NCI-H2081 treated with DMSO at 0.1 percent for 48 hours (cell line): ENCODE measurements at places on chromosomes 5 and 9.
A peak's percentile ranks its signal among the peaks of the same experiment; 100 is the strongest.

- DNase-seq = no peak
Observed at GRCh38 chr5:180670586-180671359, 21.4 kb upstream of the FLT4 start.

GRCh38 chr5:97075649-97076048 lies 66.8 kb downstream of the LIX1 start:
- no peak for DNase-seq

- no peak for DNase-seq
Observed at GRCh38 chr9:76177931-76178330, 216.3 kb downstream of the RFK start.

DNA sequence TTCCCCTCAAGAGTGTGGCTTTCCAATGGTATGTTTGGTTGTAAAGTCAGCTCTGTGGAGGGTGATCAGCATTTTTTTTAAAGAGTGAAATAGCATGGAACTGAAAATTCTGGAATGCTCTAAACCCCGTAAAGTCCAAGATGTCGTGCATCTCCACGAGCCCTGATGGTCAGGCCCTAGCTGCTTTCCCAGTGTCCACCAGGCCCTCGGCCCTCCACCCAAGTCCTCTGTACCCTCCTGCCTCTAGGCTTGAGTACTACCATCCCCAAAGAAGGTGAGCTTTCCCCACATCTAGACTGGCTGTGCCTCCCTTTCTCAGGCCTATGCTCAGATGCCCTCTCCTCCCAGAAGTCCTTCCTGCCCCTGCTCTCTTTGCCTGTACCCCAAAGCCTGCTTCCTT lies 280.3 kb downstream of the GADD45G start:
- no peak for DNase-seq

- DNase-seq = no peak
Observed at GRCh38 chr5:169161022-169161680, 139.8 kb downstream of the SLIT3 start.

GRCh38 chr9:19102181-19102630 lies 498 bp downstream of the HAUS6 start:
- DNase-seq = no peak

DNA sequence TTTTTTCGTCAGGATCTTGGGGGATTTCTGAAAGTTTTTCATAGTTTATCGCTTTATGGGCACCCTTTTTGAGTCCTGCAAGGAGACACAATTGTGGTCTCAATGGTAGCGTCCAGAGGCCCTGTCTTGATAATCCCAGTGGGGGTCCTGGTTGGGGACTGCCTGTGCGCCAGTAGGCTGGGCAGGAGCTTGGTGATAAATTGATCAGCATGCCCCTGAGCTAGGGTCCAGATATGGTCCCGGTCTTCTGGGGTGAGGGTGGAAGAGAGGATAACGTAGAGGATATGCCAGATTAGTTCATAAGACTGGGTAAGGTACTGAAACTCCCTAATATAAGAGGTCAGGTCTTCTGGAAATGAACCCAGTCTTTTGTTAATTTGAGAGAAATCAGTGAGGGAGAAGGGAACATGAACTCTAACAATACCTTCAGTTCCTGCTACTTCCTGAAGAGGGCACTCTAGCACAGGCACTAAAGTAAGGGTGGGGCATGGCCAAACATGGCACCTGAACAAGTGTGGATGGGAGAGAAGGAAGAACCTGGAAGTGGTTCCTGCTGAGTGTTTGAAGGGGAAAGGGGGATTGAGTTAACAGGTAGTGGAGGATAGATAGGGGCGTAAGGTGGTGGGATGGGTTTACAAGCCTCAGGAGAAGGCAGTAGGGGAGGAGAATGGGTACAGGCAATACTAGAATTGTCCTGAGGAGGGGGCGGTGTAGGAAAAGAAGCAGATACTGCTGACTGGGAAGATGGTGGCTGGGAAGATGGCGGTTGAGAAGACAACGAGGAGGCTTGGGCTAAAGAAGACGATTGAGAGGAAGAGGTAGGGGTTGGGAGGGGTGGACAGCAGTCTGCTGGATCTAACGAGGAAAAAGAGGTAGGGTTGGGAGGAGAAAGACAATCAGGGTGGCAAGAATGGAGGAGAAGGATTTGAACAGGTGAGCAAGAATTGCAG lies 33.8 kb upstream of the ANXA2R start:
- DNase-seq = peak; percentile 24
